ENCODE measurements at places on chromosomes 3 and 15. TPM values are rescaled to one million over a fixed set of nuclear protein-coding genes. Genes with fewer than 3 reads are reported as not detected.
A peak's percentile ranks its signal among the peaks of the same experiment; 100 is the strongest.

The C3orf62 gene
- 9.5 TPM for polyA plus RNA-seq

The ASB14 gene
- 0.78 TPM for polyA plus RNA-seq

The CNTN6 gene
- 2.5 TPM for polyA plus RNA-seq

DNA sequence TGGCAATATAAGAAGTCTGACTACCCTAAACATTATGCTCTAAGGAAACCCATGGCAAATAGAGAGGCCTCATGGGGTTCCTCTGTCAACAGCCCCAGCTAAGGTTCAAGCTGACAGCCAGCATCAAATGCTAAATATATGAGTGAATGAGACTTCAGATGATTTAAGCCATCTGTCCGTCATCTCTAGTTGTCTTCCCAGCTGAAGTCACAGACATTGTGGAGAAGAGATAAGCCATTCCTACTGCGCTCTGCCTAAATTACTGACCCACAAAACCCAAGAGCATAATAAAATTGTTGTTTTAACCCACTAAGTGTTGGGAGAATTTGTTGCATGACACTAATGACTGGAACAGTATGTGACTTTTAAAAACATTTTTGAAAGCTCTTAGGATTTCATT lies 87.3 kb upstream of the IGSF10 start:
- H3K27ac ChIP-seq = no peak overlapping the region
- no peaks in the 10 kb centered on the region for H3K4me1 ChIP-seq
- DNase-seq = no peak
- no peaks in the 10 kb centered on the region for H3K27me3 ChIP-seq
- H3K36me3 ChIP-seq = no peaks in the 10 kb centered on the region

- H3K36me3 ChIP-seq = no peaks in the 10 kb centered on the region
- H3K4me3 ChIP-seq = peak overlapping the region; percentile 30
- H3K4me1 ChIP-seq = no peaks in the 10 kb centered on the region
- H3K27ac ChIP-seq = no peak overlapping the region
Measured at GRCh38 chr3:192409201-192409837, 318.0 kb downstream of the FGF12 start.

DNA sequence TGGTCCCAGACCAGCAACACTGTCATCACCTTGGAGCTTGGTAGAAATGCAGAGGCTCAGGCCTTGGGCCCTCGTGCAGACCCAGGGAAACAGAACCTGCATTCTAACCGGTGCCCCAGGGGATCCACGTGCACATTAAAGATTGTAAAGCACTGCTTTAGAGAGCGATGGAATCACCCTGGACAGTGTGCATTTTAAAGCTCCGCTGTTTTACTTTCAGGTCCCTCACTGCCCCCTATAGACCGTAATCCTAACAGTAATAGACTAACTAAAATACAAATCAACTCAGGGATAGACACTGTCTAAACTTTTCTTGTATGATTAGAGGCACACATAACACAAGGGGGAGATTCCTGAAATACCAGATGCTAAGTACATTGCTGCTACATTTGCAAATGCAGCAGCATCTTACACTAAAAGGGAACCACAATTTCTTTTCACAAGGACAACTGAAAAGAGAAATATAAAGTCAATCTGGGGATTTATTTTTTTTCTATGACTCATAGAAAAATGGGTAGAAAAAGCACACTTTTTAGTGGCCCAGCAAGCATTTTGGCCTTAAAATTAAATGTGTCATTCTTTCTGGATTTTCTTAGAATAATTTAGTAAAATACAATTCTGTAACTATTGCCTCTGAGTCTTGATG lies 10.5 kb upstream of the SH3GL3 start:
- no peak for DNase-seq
- peaks cover 10% of the 10 kb centered on the region for H3K27me3 ChIP-seq
- H3K4me3 ChIP-seq = no peak overlapping the region
- H3K4me1 ChIP-seq = no peaks in the 10 kb centered on the region

GRCh38 chr3:69204315-69204957 lies 82.0 kb upstream of the LMOD3 start:
- no peaks in the 10 kb centered on the region for H3K27me3 ChIP-seq
- peaks cover 2% of the 10 kb centered on the region for H3K36me3 ChIP-seq
- H3K27ac ChIP-seq = no peak overlapping the region
- H3K4me1 ChIP-seq = peaks cover 14% of the 10 kb centered on the region
- H3K4me3 ChIP-seq = no peak overlapping the region

- peak; percentile 43 for DNase-seq
- H3K4me3 ChIP-seq = no peak overlapping the region
- no peaks in the 10 kb centered on the region for H3K4me1 ChIP-seq
- no peaks in the 10 kb centered on the region for H3K36me3 ChIP-seq
Measured at GRCh38 chr3:42847731-42848130, 27.9 kb downstream of the CYP8B1 start.
